ENCODE measurements at places on chromosomes 6 and 20. TPM values are rescaled to one million over a fixed set of nuclear protein-coding genes. Genes with fewer than 3 reads are reported as not detected.

DNA sequence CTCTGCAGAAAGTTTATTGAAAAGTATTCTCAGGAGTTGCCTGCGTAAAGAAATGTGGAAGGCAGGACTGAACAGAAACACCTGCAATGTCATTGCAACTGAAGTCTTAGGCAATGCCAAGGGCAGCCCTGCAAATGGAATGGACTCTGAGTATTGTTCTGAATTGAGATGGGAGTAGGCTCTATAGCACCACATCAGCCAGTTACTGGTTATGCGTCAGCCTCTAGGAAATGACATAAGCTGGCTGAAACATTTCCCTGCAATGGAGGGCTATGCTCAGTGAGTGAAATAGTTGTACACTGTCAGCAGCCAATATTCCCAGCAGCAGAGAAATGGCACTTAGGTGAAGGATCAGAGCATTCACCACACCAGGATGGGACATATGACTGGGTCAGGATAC is 13.8 kb upstream of the GJE1 start:
- H3K4me3 ChIP-seq, result no peak overlapping the region
- no peaks in the 10 kb centered on the region for H3K27me3 ChIP-seq
- no peaks in the 10 kb centered on the region for H3K36me3 ChIP-seq
- no peak for DNase-seq
- H3K4me1 ChIP-seq, result no peaks in the 10 kb centered on the region

GRCh38 chr20:10646886-10647420 is 26.8 kb downstream of the JAG1 start:
- H3K27me3 ChIP-seq, result no peaks in the 10 kb centered on the region
- no peak for DNase-seq
- peaks cover 52% of the 10 kb centered on the region for H3K4me1 ChIP-seq
- peaks cover 95% of the 10 kb centered on the region for H3K36me3 ChIP-seq

- no peaks in the 10 kb centered on the region for H3K27me3 ChIP-seq
- peaks cover 32% of the 10 kb centered on the region for H3K4me1 ChIP-seq
- H3K27ac ChIP-seq, result peak overlapping the region; percentile 90
- peak; percentile 95 for DNase-seq
- no peak overlapping the region for H3K4me3 ChIP-seq
Measured at GRCh38 chr6:156953479-156954146, 176.4 kb downstream of the ARID1B start.

GRCh38 chr6:17237246-17237645 is 43.9 kb upstream of the RBM24 start:
- no peak overlapping the region for H3K4me3 ChIP-seq
- H3K27me3 ChIP-seq, result no peaks in the 10 kb centered on the region
- H3K27ac ChIP-seq, result no peak overlapping the region
- no peaks in the 10 kb centered on the region for H3K4me1 ChIP-seq
- H3K36me3 ChIP-seq, result no peaks in the 10 kb centered on the region

GRCh38 chr6:57307850-57308249 is 9.6 kb upstream of the PRIM2 start:
- H3K36me3 ChIP-seq, result no peaks in the 10 kb centered on the region
- H3K4me1 ChIP-seq, result peaks cover 7% of the 10 kb centered on the region
- H3K27ac ChIP-seq, result no peak overlapping the region

DNA sequence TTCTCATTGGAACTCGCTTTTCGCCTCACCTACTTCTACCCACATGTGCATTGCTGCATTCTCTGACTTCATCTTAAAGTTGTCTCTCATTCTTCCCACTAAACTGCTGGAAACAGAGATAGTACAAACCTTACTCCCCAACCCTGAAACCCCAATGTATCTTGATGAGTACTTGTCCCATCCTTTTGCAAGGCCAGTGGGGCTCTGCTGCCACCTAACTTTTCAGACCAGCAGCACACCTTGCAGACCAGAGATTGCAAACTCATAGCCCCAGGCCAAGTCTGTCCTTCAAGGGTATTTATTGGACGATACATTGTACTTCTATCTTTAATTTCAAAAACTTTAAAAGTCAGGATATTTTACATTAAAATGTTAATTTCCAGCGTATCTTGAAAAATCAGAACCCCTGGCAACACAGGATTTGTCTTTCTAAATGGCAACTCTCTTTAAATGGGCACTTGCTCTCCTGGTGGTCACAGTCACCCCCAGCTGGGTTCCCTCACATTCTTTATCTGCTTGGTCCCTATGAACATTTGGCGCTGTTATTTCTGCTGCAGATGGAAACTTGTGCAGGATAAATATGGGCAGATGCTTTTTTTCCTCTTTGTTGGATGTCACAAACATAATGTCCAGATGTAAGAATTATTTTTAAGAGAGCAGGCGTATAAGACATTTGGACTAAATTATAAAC is 83.9 kb downstream of the SOD2 start:
- no peaks in the 10 kb centered on the region for H3K36me3 ChIP-seq
- H3K27me3 ChIP-seq, result no peaks in the 10 kb centered on the region
- H3K4me3 ChIP-seq, result no peak overlapping the region
- DNase-seq, result peak; percentile 81
- H3K27ac ChIP-seq, result peak overlapping the region; percentile 69

- no peaks in the 10 kb centered on the region for H3K36me3 ChIP-seq
- H3K27me3 ChIP-seq, result no peaks in the 10 kb centered on the region
- peak; percentile 15 for DNase-seq
Measured at GRCh38 chr6:127956260-127956888, 55.5 kb upstream of the THEMIS start.

DNA sequence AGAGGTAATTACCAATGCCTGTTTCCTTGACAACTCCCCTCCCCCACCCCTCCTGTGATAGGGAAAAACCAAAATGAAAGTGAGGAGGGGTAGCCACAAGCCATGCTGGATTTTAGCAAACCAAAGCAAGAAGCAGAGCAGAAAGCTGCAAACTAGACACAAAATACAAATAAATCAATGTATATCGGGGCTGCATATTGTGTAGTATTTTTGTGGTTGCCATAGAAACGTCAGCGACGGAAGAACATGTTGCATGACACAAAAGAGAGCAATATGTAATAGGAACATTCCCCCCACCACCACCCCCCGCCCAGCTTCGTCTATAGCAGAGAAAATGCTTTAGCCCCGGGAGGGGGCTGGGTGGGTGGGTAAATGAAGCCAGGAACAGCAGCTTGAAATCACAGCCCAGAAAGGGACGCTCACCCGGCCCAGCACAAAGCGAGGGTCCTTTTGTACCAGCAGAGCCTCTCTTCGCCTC is 548 bp downstream of the AGPAT4 start:
- peak overlapping the region; percentile 85 for H3K4me3 ChIP-seq
- peaks cover 8% of the 10 kb centered on the region for H3K4me1 ChIP-seq
- H3K36me3 ChIP-seq, result no peaks in the 10 kb centered on the region
- no peaks in the 10 kb centered on the region for H3K27me3 ChIP-seq

GRCh38 chr20:58944610-58945009 is 36.4 kb upstream of the NELFCD start:
- H3K4me1 ChIP-seq, result no peaks in the 10 kb centered on the region
- H3K27ac ChIP-seq, result no peak overlapping the region
- no peaks in the 10 kb centered on the region for H3K36me3 ChIP-seq
- peak; percentile 11 for DNase-seq

DNA sequence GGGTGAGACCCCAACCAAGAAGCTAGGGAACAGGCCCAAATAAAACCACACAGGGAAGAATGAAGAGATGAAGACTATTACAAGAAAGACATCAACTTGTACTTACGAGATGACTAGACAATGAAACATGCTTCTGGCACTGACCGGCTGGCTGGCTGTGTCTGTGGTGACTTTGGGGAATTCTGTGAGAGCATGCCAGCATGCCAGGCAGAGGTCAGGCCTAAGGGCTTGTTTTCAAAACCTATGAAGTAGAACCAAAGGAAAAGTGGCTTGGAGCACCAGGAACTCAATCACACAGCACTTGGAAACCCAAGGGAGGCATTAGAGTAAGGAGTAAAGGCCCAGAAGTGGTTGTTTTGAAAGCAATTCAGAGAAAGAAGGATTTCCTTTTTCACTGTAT is 28.4 kb upstream of the GSTA3 start:
- DNase-seq, result no peak
- H3K27me3 ChIP-seq, result no peaks in the 10 kb centered on the region
- no peaks in the 10 kb centered on the region for H3K4me1 ChIP-seq

GRCh38 chr20:17810847-17811627 is 111.3 kb downstream of the BANF2 start:
- H3K27me3 ChIP-seq, result no peaks in the 10 kb centered on the region
- no peaks in the 10 kb centered on the region for H3K36me3 ChIP-seq
- no peak overlapping the region for H3K27ac ChIP-seq
- no peak overlapping the region for H3K4me3 ChIP-seq

DNA sequence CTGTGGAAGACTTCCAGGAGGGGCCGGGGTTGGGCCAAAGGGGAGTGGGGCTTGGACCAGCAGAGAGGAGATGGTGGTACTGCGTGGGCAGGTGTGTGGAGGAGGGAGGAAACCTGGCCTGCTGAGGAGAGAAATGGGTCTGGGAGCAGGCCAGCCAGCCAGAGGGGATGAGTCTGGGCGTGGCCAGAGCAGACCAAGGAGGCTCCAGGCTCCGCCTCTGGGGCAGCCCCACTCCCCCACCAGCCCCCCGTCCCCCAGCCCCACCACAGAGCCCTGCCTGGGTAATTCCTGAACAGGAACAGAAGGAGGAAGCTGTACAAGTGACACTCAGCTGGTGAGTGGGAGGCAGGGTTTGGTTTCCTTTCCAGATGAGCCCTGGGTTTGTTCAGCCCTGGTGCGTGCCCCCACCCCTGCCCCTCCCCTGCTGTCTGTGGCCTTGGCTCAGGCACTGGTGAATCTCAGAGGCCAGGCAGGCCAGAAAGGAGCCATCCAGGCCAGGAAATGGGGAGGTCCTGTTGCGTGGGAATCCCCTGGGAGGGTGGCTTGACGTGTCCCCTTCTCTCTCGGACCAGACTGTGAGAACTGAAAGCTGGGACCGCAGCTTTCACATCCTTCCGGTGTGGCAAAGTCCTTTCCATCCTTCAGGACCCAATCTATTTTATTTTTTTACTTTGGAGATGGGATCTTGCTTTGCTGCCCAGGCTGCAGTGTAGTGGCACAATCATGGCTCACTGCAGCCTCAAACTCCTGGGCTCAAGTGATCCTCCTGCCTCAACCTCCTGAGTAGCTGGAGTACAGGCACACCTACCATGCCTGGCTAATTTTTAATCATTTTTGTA is 9.4 kb upstream of the SRC start:
- no peaks in the 10 kb centered on the region for H3K27me3 ChIP-seq
- peak overlapping the region; percentile 51 for H3K27ac ChIP-seq
- H3K4me1 ChIP-seq, result peaks cover 23% of the 10 kb centered on the region
- H3K4me3 ChIP-seq, result no peak overlapping the region

DNA sequence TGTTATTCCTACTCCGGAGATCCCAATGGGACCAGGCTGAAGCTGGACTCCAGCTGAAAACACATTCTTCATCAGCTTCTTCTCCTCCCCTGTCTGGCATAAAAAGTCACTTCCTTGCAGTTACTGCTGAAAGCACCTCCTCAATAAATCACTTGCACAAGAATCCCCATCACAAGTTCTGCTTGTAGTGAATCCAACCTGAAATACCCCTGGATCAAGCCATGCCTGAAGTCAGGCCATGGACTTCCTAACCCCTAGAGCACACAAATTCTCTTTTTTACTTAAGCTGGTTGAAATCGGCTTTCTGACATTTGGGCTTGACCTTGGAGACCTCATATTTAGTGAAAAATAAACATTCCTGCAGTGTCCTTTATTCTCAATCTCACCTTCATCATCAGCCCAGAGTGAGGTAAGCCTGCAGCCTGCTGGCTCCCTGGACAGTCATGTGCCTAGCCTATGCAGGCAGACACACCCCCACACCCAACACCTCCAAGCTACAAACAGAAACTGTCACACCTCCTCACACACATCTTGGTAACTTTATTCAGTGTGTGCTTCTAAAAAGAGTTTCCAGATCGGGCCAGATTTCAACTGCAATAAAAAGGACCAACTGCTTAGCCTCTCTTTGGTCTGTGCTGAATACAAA is 51.5 kb upstream of the PTPRT start:
- H3K36me3 ChIP-seq, result no peaks in the 10 kb centered on the region
- no peaks in the 10 kb centered on the region for H3K4me1 ChIP-seq
- H3K4me3 ChIP-seq, result no peak overlapping the region
- DNase-seq, result no peak
- peaks cover 3% of the 10 kb centered on the region for H3K27me3 ChIP-seq
- no peak overlapping the region for H3K27ac ChIP-seq

- peaks cover 64% of the 10 kb centered on the region for H3K36me3 ChIP-seq
- peaks cover 9% of the 10 kb centered on the region for H3K4me1 ChIP-seq
- DNase-seq, result no peak
- no peak overlapping the region for H3K27ac ChIP-seq
- H3K27me3 ChIP-seq, result no peaks in the 10 kb centered on the region
Measured at GRCh38 chr6:148529010-148529409, 186.4 kb downstream of the SASH1 start.

DNA sequence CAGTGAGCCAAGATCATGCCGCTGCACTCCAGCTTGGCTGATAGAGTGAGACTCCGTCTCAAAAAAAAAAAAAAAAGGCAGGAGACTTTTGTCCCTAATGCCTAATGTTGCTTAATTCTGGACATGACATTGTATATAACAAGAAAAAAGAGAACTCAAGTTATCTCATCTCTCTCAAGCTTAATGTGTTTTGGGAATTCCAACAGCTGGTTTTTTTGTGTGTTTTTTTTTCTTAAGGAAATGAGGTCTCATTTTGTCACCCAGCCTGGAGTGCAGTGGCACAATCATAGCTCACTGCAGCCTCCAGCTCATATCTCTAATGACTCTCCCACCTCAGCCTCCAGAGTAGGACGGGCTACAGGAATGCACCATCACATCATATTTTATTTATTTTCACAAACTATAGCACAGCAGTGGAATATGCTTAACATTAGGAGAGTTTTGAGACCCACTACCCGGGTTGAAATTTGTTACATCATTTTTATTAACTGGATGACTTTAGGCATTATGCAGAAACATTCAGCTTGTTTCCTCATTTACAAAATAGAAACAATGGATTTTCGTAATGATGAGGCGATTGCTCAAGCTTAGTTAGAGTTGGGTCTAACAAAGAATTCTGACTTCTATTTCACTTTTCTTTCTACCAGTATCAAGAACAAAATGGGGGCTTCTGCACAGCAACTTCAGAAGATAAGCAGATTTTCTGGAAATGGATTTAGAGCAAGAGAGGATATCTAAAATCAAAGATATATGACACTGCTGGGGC is 104.1 kb upstream of the BTN3A2 start:
- H3K4me1 ChIP-seq, result no peaks in the 10 kb centered on the region
- H3K4me3 ChIP-seq, result no peak overlapping the region
- no peak overlapping the region for H3K27ac ChIP-seq
- H3K36me3 ChIP-seq, result no peaks in the 10 kb centered on the region
- H3K27me3 ChIP-seq, result no peaks in the 10 kb centered on the region
- no peak for DNase-seq

The SLC17A2 gene
- polyA plus RNA-seq, result not detected

The IMPG1 gene
- polyA plus RNA-seq, result 0.66 TPM

The LCA5 gene
- polyA plus RNA-seq, result 5.9 TPM

The NRSN1 gene
- 0.13 TPM for polyA plus RNA-seq

The GGTLC1 gene
- not detected for polyA plus RNA-seq

The OPRM1 gene
- 0.11 TPM for polyA plus RNA-seq

The JPH2 gene
- polyA plus RNA-seq, result 89.0 TPM

The ZNF831 gene
- polyA plus RNA-seq, result 0.16 TPM

The DEFB129 gene
- not detected for polyA plus RNA-seq
